Suppressor macrophage (primary cell): ENCODE measurements at places on chromosomes 2 and 18.

DNA sequence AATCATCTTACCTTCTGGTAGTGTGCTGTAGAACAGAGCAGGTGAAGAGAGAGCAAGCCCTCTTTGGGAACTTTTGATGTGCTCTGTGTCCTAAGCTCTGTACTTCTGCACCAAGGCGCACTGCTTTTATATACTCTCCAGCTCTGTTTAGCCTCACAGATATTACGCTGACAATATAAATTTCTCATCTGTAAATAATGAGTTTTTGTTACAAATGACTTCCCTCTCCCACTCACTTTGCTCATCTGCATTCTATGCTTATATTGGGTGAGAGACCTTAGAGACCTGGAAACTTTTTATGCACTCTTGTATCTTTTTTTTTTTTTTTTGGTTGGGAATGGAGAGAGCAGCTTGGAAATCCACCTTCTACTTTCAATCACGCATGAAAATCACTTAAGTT lies at the start of gene GCG:
GCG (minus strand) TSS at position 101 of the 400 bp plus-strand sequence. CDS start 3,069 bp downstream, outside the sequence.
- DNase-seq, result no peak

- no peak for DNase-seq
These were observed 79.8 kb downstream of the XRCC5 start for GRCh38 chr2:216188956-216189355.

DNA sequence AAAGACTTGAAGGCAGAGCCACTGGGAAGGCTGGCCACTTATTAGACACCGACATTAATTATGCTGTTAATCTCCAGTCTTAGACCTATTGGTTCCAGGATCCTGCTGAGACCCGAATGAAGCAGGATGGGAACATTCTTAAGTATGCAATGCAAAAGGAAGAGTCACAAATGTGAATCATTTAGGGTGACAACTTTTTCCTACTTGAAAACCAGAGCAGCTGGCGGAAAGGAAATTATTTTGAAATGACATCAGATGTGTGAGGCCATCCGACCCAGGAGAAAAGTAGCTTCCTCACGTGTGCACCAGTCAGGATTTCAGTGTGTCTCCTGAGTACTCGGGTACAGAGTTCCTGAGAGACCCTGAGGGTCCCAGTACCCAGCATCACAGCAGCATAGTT lies 222.9 kb upstream of the NCKAP5 start:
- no peak for DNase-seq

GRCh38 chr2:176685908-176686307 lies 416.7 kb downstream of the MTX2 start:
- no peak for DNase-seq

DNA sequence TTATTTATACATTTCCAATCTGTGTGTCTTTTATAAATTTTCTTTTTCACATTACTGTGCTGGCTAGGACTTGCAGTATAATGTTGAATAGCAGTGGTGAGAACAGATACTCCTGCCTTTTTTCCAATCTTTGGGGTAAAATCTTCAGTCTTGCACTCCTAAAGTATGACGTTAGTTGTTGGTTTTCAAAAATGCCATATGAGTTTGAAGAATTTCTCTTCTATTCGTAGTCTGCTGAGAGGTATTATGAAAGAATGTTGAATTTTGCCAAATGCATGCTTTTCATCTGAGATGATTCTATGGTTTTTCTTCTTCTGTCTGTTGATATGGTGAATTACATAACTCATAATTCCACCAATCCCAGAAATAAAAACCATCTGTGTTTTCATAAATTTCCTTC lies 335.3 kb upstream of the CHST9 start:
- DNase-seq, result no peak

- DNase-seq, result no peak
These were observed 86.2 kb downstream of the SMIM21 start for GRCh38 chr18:75341267-75341666.

- no peak for DNase-seq
These were observed 23.3 kb downstream of the LBH start for GRCh38 chr2:30254685-30255001.

DNA sequence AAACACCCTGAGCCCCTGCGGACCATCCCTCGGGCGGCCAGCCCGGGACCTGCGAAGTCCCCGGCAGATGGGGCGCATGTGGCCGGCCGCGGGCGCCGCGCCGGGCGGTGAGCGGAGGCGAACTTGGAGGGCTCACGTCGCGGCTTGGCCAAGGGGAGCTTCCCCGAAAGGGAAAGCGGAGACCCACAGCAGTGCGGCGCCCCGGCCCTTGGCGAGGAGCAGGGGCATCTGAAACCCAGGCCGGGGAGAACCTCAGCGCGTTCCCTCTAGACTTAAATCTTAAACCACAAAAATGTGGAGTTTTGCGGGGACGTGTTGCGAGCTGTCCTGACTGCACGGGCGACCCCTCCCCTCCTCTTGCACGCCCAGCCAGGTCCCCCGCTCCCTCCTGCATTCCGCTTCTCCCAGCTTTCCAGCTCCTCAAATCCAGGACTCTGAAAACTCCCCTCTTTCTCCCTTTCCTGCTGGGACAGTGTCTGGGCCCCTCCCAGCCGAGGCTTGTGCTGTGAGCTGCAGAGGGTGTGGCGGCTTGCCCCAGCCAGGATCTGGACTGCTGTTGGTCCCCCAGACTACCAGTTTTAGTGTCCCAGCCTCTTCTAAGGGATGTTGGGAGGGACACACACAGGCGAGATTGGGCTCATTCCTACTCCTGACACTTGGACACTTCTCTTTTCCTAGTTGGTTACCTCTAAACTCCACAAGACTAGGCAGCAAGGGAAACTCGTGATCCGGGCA lies 1.3 kb downstream of the FMNL2 start:
- DNase-seq, result peak; percentile 74

DNA sequence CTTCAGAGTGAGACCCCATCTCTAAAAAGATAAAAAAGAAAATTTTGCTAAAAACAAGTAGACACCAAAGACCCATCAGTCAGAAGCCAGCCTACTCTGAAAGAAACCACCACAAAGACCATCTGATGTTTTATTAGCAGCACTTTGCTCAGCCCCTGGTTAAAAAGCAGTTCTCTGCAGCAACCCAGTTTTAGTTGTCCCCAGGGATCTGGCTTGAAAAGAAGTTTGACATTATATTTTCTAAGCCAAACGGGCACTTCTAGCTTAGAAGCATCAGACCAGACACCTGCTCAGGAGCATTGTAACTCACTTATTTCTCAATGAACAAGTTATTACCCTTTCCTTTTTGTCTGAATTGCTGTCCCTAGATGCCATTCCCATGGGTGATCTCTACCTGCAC lies 164.2 kb upstream of the ETAA1 start:
- no peak for DNase-seq

DNA sequence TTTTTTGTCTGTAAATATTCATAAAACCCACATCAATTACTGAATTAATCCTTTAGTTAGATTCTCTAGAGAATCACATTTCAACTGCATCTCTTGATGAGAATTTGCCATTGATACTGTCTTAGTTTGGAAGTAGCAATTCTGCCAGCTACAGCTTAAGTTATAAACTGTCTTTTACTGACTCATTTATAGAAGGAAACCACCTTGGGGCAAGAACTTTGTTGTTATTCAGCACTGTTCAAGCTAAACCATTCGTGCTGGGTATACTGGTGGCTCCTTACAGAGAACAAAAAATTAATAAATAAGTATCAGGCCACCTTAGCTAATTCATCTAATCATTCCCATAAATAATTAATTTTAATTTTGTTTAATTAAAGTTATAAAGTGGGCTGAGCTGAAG lies 1082.6 kb upstream of the CELF4 start:
- no peak for DNase-seq

- DNase-seq, result no peak
These were observed 24.1 kb downstream of the EIF2AK3 start for GRCh38 chr2:88603146-88603545.

DNA sequence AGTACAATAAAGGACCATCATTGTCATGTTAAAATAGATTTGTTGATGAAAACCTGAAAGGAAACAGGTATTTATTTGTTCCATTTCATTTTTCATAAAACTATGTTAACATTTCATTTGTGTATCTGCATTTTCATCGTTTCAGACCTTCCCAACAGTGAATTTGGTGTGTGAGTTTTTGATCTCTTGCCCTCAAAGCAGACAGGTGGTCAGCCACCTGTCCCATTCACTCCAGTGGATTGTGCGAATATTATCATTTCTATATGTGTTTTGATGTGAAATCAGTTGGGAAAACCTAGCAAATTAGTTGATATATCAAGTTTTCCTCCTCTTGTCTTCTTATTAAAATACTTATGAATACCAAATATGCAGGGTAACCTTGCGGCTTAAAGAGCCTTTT lies 25.4 kb upstream of the ATP5MC3 start:
- no peak for DNase-seq

- DNase-seq, result no peak
These were observed 1.5 kb downstream of the CACNB4 start for GRCh38 chr2:152097290-152097800.

DNA sequence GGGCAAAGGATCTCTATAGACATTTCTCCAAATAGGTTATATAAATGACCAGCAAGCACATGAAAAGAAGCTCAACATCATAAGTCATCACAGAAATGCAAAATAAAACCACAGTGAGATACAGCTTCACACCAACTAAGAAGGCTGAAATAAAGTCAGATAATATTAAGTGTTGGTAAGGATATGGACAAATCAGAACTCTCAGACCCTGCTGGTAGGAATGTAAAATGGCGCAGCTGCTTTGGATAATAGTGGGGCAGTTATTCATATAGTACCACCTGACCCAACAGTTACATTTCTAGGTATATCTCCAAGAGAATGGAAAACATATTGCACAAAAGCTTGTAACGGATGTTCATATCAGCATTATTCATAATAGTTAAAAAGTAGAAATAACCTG lies 14.0 kb downstream of the EPB41L5 start:
- no peak for DNase-seq

GRCh38 chr2:59734743-59735142 lies 818.7 kb downstream of the BCL11A start:
- peak; percentile 13 for DNase-seq

- no peak for DNase-seq
These were observed 41.4 kb downstream of the SPP2 start for GRCh38 chr2:234091883-234092282.

GRCh38 chr2:12605366-12605765 lies 111.4 kb upstream of the TRIB2 start:
- no peak for DNase-seq

DNA sequence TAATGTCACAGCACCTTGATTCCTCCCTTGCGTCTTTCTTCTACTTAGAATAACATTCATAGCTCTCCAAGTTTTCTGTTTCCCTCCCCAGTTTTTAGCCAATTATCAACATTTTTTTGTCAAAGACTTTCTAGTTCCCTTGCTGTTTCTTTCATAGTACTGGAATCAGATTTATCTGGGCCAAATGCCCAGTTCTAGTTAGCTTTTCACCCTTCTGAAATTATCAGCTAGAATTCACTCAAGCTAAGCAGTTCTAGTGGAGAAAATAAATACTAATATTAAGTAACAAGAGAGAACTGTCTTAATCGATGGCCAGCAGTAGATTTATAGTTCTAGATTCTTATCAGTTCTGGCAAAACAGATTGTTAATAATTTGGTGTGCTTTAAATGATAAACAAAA lies 36.2 kb downstream of the EFEMP1 start:
- DNase-seq, result no peak

DNA sequence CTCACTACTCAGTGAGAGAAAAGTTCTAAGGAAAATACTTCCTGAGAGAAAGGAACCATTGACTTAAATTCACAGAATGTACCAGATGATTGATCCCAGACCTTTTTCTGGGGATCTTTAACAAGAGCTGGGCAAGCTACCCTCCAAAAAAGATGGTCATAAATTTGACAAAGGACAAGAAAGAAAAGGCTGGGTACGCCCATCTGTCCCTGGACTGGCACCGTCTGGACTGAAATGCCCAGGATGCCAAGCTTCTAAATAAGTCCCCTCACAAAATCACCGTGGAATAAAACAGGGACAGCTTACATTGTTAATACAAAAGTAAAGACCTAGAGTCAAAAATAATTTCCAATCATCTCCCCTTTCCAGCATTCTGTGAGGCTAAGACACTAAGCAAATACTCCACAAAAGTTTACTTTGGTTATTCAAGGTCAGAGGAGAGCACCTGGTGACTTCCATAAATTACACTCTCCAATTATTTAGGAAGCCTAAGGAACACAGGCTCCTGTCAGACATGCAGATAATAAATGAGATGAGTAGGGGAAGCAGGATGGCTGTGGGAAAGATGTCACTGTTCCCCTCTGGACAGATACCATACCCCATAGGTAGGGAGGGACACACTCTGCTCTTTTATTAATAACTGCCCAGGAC lies 69.9 kb downstream of the UXS1 start:
- DNase-seq, result no peak

DNA sequence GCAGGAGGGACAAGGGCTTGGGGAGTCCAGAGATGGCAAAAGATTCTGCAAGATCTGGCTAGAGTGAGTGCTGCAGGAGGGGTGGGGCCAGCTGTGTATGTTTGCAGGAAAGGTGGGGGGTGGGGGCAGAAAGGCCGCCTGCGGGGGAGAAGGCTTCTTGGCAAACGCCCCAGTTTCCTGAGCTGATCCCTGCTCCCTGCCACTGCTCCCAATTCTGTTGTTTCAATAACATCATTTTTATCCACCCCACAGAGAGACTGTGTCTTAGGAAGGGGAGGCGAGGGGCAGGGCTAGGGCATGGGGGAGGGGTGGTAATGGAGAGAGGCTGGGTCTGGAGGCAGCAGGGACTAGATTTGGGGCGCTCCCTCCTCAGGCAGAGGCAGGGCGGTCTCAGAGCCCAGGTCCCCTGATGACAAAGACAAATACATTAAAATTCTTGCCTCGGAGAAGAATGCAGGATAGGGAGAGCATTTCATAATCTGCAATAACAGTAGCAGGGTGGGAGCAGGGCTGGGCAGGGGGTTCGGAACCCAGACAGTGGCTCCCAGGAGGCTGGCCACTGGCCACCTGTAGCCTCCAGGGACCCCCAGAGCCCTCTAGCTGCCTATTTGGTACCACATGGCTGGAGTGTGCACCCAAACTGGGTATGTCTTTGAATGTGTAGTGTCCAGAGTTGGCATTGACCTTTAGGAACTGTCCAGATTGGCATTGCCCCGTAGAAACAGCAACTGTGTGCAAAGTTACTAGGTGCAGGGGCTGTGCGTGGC lies 2.1 kb upstream of the WNT6 start:
- DNase-seq, result no peak

DNA sequence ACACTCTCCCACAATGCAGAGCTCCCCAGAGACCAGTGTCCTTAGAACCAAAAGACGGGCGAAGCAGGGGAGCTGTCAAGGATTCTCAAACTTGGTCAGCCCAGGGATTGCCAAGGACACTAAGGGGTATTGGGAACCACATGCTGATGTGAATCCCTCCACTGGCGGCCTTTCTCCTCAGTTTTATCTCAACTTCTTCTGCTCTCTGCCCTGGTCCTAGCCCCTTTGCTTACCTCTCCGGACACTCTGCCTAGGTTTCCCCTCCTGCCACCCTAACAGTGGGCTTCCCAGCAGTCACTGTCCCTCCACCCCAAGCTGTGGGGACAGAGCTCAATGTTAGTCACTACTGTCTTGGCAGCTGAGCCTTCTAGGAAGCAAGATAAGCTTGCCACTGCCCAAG lies 61.1 kb downstream of the POLR1A start:
- no peak for DNase-seq

GRCh38 chr2:160568856-160569255 lies 75.2 kb upstream of the RBMS1 start:
- peak; percentile 83 for DNase-seq

- DNase-seq, result no peak
These were observed 36.8 kb upstream of the ERCC3 start for GRCh38 chr2:127330753-127331152.

- no peak for DNase-seq
These were observed 250.0 kb upstream of the SLC39A10 start for GRCh38 chr2:195406886-195407603.

GRCh38 chr2:39623917-39624316 lies 41.8 kb upstream of the TMEM178A start:
- no peak for DNase-seq

- DNase-seq, result no peak
These were observed 50.9 kb upstream of the SMAD2 start for GRCh38 chr18:47981320-47981719.
